Stimulated activated CD4-positive, alpha-beta T cell treated with anti-CD3 and anti-CD28 coated beads, Interleukin-4, amount 100 ng/mL, for 4 hours (primary cell): ENCODE measurements at places on chromosomes 2 and 18.

DNA sequence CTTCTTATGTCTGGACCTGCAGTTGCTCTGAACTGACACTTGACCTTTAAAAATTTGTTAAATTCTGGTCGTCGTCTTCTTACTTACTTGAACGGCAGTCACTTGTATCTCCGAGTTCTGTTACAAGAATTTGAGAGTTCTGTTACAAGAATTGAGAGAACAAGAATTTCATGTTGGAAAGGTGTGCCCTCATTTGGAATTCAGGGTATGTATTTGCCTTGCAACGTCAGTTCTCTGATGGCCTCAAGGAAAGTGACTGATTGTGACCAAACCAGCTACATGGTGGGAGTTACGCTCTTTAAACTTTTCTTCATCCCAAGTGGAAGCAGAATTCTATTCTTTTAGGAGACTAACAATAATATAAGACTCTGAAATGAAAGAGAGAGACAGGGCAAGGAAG, 320.0 kb upstream of the TRIB2 start:
- no peak for DNase-seq

DNA sequence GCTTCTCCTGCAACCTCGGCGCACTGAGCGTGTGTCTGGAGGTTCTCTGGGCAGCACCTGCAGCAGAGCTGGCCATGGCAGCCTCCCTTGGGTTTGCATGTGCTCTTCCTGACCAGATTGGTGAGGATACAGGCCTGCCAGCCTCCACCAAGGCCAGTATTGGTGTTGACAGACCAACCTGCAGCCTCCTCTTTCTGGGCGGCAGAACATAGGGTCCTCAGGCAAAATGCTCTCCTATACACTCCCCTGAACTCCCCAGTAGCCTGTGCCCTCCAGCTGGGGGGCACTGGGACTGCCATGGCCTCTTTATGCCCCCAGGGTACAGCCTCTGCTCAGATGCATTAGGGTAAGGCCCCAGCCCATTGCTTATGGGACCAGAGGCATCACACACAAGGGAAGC, 131.9 kb upstream of the SPRED2 start:
- no peak for DNase-seq

DNA sequence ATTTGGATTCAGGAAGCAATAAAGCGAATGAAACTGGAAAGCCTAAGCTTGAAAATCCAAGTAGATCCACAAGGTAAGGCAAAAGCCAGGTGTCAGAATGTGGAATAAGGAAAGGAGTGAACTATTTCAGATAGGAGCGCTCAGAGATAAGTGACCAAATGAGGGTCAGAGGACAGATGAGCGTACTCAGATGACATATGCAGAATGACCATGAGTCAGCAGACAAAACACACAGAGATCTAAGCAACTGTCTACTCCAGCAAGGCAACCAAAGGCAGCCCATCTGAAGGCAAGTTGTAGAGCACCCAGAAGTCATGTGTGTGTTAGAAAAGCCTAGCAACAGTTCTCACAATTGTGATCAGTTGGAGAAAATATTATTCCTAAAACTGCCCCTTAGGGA, 548.4 kb upstream of the FSHR start:
- DNase-seq: no peak

- DNase-seq: no peak
Measured at GRCh38 chr2:67649331-67650261, 252.5 kb downstream of the ETAA1 start.

DNA sequence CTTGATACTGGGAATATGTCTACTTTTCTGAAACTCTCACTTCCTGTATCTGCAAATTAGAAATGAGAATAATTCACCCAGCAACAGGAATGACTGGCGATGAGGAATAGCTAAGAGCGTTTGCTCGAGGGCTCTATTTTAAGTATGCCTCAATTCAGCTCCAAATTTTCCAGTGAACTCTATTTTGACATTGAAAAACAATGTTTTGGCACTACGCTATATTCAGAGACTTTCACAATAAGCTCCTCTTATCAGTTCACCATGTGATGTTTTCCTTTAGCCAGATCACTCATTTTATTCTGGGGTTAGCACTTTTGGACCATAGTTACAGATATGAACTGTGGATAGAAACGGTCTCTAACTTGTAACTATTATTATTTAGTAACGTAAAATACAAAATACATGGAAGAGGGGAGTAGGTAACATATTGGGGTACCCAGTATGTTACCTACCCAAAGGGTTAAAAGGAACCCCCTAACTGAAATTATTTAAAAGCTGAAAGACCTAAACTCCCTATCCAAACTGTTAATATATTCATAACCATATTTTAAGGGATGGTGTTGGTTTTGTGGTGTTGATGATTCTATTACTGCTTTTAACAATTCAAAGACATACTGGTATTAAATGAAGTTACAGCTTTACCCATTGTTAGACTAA, 28.1 kb downstream of the SLC40A1 start:
- no peak for DNase-seq

DNA sequence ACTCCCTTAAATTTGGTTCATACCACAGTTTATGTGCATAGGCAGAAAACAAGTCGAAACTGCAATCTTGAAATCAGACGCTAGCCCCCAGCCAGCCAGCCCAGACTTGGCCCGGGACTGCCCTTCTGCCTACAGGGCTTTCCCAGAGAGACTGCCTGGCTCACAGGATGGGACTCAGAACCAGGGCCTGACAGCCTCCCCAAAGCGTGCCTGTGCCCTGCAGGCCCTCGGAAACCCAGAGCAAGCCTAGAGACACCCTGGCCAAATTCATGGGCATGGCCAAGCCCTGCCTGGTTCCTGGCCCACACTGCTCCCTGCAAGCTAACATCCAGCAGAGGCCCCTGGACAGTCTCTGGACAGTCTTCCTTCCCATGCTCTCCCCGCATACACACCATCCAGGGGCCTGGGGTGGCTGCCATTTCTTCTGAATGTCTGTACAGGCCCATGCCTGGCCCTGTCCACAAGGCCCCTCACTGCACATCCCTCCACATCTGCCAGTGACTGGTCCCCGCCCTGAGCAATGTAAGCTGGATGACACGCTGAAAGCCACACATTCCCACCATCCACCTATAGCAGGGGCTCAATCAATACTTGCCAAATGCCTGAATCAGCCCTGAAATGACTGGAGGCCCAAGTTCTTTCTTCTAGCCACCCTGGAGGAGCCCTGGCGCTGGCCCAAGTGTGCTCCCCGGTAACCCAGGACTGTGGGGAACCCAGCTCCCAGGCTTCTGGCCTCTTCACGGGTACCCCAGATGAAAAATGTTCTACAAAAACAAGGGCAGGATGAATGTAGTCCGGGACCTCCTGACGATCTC, 73.1 kb downstream of the HDAC4 start:
- no peak for DNase-seq

GRCh38 chr18:11902522-11903292, 5.4 kb downstream of the MPPE1 start:
- DNase-seq: no peak

DNA sequence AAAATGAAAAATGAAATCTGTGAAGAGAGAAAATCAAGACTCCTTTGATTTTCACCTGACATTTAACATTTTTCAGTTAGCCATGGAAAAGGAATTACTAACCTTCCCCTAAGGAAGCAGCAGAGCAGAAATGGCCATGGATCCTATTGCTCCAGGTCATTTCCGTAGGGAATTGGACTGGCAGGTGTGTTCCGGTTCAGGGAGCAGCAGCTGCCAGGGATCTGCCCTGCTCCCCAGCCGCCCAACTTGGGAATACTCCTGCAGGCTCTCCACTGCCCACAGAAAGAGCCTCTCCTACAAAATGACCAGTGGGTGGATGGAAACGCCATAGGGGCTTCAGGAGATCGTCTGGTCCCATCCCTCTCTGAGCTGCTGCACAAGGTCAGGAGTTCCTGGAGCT, 86.0 kb upstream of the MAPK4 start:
- no peak for DNase-seq

- peak; percentile 42 for DNase-seq
Measured at GRCh38 chr2:121076885-121077549, 208.0 kb downstream of the TFCP2L1 start.

DNA sequence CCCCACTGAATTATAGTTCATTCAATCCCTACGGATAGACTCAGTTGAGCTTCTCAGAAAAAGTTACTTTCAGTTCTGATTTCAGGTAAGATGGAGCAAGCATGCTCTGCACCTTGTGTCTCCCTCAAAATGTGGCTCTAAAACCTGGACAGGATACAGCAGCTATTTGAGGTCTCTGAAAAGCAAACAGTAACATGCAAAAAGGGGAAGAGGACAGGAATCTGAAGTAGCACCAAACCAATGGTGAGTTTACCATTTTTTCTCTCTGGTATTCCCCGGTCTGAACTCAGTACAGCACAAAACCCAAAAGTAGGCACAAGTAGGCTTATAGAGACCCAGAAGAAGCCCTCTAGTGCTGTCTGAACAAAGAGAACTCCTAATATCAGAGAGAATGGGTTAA, 34.1 kb downstream of the LANCL1 start:
- no peak for DNase-seq

GRCh38 chr2:67158718-67159117, 238.4 kb upstream of the ETAA1 start:
- no peak for DNase-seq

GRCh38 chr2:275466-275865, 10.7 kb downstream of the ACP1 start:
- DNase-seq: no peak

DNA sequence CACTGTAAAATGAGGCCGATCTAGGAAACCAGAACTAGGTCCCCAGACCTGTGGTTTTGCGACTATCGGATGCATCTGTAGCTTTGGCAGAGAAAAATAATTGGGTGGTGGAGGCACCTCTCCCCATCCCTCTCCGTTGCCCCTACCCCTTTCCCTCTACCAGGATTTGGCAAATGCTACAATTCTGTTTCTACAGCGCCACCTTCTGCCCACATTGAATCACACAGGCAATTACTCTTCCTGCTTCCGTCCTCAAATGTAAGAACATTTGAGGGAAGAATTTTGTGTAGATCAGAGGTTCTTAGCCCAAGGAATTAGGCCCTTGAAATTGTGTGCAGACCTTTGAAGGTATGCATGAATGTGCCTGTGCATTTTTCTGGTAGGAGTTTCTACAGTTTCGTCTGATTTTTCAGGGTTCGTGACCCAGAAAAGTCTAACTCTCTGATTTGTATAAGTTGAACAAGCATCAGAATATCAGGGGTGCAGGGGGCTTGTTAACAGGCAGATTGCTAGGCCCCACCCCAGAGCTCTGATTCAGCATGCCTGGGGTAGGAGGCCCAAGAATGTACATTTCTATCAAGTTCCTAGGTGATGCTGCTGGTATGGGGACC, 11.2 kb downstream of the ATP6V1B1 start:
- peak; percentile 17 for DNase-seq

DNA sequence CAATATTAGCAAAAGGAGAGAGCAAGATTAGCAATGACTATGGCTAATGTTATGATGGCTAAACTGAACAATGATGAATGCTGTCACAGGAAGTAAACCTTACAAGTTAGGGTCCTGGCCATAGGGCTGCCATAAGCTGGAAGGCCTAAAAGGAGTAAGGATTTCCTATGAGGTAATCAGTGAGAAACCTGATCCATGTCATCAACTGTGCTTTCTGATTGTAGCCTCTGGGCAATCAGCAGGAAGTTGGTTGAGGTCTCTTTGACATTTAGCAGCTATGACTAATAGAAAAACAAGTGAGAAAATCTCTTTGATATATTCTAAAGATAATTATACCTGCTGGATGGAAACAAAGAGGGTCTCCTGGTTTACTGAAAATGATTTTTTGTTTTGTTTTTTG, 193.0 kb downstream of the RAB3GAP1 start:
- DNase-seq: no peak

- DNase-seq: no peak
Measured at GRCh38 chr2:67993329-67993728, 69.5 kb downstream of the C1D start.

DNA sequence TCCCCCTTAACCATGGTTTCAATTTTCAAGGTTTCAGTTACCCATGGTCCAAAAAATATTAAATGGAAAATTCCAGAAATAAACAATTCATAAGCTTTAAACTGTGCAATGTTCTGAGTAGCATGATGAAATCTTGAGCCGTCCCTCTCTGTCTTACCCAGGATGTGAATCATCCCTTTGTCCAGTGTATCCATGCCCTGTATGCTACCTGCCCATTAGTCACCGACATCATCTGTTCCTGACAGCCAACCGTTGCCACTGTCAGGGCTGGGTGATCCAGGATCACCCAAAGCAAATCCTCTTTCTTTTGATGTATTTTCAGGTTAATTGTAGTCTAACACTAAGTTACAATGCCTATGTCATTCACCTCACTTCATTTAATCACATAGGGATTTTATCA, 15.7 kb upstream of the OLA1 start:
- no peak for DNase-seq

GRCh38 chr18:33873112-33873511, 295.1 kb downstream of the ASXL3 start:
- DNase-seq: no peak

- no peak for DNase-seq
Measured at GRCh38 chr2:112059671-112060070, 4.6 kb downstream of the TMEM87B start.

DNA sequence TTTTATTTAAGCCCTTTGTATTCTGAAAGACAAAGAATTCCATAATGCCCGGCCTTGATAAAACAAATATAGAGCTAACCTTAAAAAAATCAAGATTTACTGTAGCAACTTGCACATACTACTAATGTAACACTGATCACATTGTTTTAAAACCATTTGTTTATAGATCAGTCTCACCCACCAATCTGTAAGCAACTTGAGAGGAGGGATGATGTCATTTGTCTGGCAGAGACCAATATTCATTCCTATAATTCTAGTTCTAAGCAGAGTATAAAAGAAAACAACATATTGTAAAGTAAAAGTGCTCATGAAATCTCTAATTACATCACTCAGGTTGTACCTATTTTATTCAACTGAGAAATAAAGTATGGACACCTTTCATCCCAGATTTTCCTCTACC, 380.6 kb downstream of the TGIF1 start:
- DNase-seq: no peak

DNA sequence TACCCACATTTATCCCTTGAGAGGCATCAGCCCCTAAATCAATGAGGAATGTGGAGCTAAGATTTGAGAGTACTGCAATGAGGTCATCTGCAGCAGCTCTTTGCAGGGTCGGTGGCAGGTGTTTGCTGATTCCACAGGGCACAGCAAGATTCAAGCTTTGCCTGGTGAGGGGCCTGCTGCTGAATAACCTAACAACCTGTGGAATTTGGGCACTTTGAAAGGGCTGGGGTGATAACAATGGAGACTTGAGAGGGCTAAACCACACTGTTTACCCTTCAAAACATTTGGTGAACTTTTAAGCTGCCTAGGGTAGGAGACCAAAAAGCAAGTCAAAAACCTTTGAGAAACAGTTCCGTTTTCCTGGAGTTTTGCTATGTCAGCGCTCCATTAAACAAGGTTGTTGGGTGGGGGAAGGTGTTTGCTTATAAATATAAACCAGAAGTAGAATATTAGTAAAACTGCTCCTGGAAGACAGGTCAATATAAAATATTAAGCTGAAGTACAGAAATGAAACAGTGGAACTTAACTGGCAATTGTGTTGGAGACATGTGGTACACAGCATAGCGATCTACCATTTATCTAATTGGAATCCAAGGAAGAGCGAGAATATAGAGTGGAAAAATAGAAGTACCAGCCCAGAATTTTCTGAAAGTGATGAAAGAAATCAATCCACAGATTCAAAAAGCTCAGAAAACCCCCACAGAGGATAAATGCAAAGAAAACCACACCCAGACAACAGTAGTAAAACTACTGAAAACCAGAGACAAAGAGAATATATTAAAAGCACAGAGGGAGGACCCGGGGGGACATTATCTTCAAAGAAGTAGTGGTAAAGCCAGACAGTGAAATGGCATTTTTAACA, 15.7 kb downstream of the COPS8 start:
- DNase-seq: no peak

- no peak for DNase-seq
Measured at GRCh38 chr2:214740867-214741395, 68.6 kb downstream of the BARD1 start.
